KG1 (cell line): ENCODE measurements at places on chromosomes 6 and 20.

DNA sequence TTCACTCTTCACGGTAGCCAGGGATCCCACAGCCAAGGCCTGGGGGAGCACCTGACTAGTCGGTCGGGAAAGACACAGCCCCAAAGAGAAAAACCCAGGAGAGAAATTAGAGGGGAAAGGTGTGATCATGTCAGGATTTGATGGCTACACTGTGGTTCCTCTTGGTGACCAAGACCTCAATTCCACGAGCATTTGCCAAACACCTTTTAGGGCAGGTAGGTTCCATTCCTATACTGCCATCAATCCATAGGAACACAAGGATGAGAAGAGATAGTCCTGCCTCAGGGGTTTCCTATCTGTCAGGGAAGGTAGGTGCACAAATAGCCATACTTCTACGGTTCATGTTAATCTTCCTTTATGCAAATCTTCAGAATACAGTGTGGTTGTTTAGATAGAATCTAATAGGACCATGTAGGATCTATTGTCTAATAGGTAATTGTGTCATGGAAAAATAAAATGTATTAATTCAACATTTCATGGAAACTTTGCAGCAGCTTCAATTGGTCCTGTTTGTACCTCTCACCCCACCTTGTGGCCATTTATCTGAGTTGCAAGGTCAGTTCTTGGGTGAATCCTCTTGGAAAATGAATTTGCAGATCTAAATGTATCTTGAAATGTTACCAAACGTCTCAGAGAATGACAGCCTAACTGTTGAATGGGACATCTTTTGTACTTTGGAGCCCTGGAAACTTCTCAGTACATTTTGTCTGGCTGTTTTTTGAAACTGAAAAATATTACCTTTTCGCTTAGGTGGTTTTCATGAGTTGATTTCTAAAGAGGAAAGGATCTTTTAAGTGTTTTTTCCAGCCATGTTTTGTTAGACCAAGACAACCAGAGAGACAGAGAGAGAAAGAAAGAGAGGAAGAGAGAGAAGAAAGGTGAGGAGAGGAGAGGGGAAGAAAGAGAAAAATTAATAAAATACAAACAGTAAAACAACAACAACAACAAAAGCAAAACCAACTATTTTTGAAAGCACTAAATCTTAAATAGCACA lies 33.7 kb upstream of the IYD start:
- DNase-seq: no peak

GRCh38 chr6:1912731-1913130 lies 303.0 kb downstream of the FOXC1 start:
- DNase-seq: no peak

- DNase-seq: no peak
Observed at GRCh38 chr6:31110825-31111582, 1.4 kb downstream of the C6orf15 start.

- DNase-seq: no peak
Observed at GRCh38 chr6:88211446-88211845, 45.3 kb upstream of the CNR1 start.

DNA sequence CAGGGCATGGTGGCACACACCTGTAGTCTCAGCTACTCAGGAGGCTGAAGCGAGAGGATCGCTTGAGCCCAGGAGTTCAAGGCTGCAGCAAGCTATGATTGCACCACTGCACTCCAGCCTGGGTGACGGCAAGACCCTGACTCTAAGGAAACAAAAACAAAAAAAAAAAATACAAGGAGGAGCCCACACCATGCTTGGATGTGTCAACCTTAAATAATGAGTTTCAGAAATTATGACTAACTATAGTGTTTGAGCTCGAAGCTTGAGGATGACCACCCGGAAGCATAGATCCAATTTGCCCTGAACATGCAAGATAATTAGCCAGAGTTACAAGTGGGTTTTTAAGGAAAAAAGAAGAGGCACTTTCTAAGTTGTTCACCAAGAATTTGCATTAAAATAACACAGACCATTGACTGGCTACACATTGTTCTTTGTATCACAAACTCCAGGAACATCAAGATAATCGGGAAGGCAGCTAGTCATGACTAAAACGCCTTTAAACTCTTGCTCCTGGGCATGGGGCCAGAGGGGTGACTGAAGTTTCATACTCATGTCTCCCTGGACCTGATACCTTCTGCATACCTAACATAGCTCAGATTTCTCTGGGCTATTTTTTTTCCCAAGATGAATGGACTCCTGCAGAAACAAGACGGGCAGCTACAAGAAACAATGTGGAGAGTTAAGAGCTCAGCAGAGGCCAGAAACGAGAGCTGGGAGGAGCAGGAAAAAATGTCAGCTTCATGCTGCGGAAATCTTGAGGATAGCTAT lies 289.6 kb downstream of the PREX1 start:
- DNase-seq: no peak

DNA sequence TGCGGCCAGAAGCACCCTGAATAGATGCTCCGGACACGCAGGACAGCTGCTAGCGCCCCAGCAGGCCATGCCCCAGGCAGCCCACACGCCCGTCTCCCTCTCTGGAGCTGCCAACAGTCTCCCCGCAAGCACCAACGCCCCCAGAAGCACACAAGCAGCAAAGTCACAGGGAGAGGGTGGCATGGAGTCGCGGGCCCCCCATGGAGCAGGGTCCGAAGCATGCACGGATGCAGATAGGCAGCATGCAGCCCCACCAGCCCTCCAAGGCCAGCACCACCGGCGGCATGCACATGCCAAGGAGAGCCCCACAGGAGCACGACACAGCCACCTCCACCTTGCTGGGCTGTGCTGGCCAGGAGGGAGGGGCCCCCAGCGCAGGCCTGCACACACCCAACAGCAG lies 53.8 kb downstream of the KCNQ2 start:
- DNase-seq: no peak

- no peak for DNase-seq
Observed at GRCh38 chr6:158962371-158962770, 37.6 kb downstream of the RSPH3 start.

DNA sequence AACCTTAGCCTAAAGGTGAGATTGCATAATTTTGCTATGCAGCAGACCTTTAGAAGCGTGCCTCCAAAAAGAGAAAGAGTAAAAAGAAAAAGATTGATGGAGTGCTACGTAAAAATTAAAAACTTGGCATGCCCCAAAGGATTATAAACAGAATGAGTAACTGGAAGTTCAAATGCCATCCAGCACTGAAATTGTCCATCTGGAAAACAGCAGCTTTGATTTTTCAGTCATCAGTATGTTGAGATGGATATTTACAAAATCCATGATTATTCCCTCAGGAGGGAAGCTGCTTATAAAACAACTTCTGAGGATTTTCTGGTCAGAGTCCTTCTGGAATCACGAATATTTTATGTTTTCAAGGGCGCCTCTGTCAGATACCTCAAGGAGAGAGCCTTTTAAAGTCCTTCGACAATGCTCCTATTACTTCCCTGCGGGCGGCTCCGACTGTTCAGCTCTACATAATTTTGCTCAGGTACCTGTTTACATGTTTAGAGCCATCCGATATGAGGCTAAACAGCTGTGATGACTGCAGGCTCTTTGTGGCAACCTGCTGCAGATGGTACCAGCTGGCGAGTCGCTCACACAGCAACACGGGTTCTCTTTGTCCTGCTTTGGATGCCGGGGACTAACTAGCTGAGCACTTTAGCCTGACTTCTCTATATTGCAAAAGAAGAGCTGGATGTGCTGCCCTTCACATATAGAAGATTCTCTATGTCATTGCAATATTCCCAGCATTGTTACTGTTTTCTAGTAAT lies 83.3 kb downstream of the RCAN2 start:
- DNase-seq: no peak

DNA sequence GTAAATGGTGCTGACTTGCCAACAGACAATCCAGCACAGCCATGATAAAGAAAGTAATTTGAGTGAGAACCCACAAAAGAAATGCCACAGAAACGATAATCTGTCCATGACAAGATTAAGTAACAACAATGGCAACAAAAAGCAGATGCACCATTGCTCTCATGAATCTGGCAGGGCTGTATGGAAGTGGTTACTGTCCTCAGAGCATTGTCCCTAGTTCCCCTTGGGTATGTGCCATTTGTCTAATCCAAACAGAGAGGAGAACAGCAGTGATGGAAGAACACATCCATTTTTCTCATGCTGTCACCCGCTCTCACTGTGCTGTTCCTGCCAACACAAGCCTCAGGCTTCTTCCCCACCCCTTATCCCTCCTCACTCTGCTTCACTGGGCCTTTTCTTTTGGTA lies 65.8 kb downstream of the REV3L start:
- no peak for DNase-seq

DNA sequence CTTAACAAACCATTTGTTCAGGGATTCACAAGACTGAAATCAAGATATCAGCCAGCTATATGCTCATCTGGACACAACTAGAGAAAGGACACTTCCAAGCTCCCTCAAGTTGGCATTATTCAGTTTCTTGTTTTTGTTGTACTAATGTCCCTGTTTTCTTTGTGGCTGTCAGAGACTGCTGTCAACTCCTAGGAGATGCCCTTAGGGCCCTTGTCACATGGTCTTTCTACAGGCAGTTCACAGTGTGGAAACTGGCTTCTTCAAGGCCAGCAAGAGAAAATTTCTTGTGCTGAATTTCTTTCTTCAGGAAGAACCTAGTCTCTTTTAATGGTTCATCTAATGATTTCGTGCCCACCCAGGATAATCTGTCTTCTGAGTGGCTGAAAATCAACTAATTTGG lies 677.2 kb upstream of the MAN1A1 start:
- DNase-seq: no peak

DNA sequence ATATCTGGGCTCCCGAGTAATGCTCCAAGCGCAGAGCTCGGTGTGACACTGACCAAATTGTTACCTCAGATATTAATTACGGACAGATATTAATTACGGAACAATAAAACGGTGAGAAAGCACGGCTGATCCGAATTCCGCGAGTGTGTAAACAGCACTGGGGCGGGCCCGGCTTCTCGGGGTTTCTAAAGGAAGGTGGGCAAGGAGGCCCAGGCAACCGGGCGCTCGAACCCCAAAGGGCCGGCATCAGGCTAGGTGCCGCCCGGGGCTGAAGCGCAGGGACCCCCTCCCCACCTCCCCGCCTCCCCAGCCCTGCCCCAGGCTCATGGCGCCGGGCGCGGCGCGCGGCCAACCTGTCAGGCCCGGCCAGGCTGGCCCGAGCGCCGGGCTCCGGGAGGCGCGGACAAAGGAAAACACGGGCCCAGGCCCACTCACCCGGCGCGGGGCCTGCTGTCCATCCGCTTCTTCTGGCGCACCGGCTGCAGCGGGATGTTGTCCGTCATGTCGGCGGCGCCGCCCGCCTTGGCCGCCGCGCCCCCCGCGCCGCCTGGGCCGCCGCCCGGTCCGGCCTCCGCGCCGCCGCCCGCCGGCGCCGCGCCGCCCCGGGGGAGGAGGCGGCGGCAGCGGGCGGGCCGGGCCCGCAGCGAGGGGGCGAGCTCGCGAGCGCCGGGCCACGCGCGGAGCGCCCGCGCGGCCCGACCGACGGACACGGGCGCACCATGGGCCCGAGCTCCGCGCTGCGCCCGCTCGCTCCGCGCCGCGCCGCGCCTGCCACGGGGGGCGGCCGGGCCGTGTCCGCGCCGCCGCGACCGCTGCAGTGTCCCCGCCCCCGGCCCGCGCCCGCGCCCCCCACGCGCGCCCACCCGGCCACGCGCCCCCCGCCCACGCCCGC lies at the start of gene ATP9A:
ATP9A (minus strand) TSS at position 524 of the 892 bp plus-strand sequence; CDS start at position 503, 21 bp downstream.
- no peak for DNase-seq

GRCh38 chr20:62946918-62947317 lies 5.6 kb upstream of the SLC17A9 start:
- DNase-seq: no peak

GRCh38 chr20:3887876-3888620 lies 1.1 kb upstream of the PANK2 start:
- no peak for DNase-seq

DNA sequence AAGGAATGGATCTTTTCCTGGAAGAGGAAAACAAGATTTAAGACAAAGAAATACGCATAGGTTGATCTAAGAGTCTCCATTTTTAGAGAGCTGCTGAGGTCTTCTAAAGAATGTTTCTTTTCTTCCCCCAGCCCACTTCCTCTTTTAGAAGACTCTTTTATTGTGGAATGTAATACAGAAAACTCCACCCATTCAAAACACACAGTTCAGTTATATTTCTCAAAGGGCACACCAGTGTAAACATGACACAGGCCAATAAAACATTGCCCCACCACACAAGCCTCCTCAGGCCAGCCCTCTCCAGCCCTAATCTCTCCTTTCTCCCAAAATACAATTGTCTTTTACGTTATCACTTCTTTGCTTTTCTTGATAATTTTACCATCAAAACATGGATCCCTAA lies 42.8 kb downstream of the SLC35B3 start:
- DNase-seq: no peak

GRCh38 chr6:35804996-35805736 lies at the start of gene LHFPL5:
TSS of gene LHFPL5 (plus strand) at chr6:35805352. CDS start at chr6:35805671, 319 bp downstream.
- no peak for DNase-seq

GRCh38 chr20:24577271-24577909 lies 108.0 kb downstream of the SYNDIG1 start:
- no peak for DNase-seq
